ENCODE measurements at places on chromosomes 7 and 10.

DNA sequence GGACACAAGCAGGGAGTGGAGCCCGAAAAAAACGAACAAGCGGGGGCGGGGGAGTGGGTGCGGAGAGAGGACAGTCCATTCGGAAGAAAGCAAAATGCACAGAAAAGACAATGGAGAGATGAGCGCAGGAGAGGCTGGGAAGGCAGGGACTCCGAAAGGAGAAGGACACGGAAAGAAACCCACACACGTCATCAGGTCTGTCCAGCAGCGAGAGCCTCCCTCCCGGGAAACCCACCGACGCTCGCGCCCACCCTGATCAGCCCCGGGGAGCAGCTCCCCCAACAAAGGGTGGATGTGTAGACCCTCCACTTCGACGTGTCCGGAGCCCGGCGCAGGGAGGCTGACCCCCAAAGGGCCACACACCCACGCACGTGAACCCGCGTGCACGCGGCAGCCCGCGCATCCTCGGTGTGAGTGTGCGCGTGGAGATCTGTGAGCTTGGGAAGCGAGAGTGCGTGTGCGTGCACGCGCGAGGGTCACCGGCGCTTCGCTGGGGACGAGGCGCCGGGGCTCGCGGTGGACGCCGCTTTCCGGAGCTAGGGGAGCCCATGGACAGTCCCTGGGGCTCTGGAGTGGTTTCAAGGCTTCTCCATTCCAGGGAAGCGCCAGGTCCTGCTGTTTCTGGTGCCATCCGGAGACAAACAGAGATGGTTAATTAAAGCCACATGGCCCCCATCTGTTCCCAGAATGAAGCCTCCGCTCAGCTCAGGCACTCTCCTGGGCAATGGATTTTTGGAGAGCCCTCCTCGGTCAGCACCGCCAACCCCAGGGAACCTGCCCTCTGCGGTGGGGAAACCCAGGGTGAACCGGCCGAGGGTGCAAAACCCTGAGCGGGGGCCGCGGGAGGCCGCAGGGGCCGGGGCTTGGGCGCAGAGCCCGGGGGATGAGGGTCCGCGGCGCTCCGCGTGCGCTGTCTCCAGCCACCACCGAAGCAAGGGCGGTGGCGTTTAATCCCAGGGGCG lies 916 bp downstream of the LAMB1 start:
- no peak for DNase-seq

- no peak for DNase-seq
These were observed 233.6 kb downstream of the SNX13 start for GRCh38 chr7:17706734-17707133.

DNA sequence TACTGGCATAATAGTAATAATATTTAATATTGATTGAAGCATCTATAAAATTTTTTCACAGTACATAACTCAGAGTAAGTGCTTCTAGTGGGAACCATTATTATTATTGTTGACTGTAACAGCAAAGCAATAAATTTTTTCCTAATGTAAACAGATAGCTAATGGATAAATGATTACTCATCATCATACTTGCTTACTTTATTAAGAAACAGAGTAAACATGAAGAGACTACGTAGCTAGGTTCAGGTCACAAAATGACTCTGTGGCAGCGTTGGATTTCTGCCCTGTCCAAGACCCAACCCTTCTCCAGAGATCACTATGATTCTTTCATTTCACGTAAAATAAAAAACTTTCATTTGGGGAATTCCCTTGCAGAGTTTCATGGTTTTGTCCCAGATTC lies 8.3 kb upstream of the ABCB5 start:
- DNase-seq, result no peak

GRCh38 chr10:58065529-58065815 lies 202.2 kb downstream of the IPMK start:
- no peak for DNase-seq

DNA sequence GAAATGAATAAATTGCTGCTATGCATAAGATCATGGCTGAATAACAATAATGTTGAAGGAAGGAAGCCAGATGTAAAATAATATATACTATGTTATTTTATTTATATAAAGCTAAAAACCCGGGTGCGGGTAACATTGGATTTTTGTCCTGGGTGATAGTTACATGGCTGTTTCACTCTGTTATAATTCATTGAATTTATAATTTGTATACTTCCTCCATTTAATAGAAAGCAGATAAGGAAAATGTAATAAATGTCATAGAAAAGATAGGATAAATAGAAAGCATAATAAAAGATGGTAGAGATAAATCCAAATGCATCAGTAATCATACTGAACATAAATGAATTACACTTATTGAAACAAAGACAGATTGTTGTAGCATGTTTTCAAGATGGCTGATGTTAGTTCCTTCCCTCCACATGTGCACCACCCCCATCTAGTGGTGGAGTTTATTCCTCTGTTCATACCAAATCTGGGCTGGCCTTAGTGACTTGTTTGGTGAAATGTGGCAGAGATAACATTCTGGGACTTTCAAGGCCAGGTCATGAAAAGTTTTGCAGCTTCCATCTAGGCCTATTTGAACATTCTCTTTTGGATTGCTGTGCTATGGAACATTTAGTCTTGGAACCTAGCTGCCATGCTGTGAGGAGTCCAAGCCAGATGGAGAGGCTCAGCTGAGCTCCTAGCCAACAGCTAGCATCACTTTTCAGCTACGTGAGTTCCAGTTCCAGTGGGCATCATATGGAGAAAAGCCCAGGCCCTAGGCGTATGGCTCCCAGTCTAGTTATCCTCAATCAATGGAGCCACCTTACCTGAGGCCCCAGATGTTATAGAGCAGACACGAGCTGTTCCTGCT lies 46.9 kb downstream of the AHCYL2 start:
- no peak for DNase-seq

- DNase-seq, result no peak
These were observed 23.4 kb upstream of the HDAC9 start for GRCh38 chr7:18472161-18472483.

GRCh38 chr7:108239501-108240225 lies 109.5 kb upstream of the LAMB4 start:
- DNase-seq, result no peak

GRCh38 chr7:128115336-128115820 lies 84.1 kb upstream of the LRRC4 start:
- no peak for DNase-seq

DNA sequence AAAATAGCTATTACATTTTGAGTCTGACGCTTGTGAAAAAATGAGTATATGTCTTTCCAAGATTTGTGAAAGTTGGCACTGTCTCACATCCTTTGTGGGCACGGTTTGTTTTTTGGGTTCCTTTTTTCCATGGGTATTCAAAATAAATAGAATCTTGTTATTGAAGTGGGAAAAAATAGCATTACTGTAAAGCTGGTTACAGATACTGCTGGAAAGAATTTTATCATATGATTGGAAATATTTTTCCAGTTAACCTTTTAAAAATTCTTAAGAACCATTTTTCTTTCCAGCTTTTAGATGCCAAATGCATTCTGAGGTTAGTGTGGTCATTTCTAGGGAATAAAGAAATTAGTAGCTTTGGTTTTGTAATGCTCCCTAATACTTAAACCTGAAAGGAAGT lies 11.4 kb downstream of the NET1 start:
- no peak for DNase-seq

GRCh38 chr7:54827734-54828133 lies 68.7 kb upstream of the SEC61G start:
- DNase-seq, result no peak

DNA sequence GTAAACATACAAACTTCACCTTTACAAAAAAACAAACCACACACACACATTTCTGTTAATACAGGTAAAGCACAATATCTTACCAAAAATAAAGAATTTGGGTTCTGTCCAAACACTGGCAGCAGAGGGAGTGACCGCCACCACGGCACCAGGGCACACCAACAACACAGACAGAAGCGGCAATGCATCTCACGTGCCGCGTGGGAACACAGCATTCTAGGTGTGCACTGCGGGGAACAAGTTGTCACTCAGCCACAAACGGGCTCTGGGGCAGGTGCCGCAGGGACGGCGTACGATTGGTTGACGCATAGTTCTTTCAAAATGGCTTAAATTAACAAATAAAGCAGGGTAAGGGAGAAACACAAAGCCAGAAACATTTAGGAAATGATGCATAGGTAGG lies 22.3 kb downstream of the PDGFA start:
- DNase-seq, result no peak

DNA sequence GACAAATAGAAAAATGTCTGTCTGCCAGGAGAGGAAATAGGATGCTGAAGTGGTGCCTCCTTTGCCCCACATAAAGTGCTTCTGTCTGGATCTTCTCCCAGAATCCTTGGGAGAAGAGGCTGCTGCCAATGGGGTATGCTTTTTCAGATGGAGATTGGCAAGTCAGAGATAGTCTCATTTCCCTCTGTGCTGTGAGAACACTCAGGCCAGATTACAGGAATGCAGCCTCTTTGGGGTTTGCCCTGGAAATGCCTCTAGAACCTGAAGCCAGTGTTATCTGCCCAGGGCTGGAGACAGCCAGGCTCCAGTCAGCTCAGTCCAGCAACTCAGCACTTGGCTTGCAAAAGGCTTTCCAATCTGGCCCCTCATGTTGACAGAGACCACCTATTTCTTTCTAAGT lies 119.1 kb upstream of the PHYHIPL start:
- DNase-seq, result no peak

GRCh38 chr10:1278306-1278705 lies 222.1 kb downstream of the WDR37 start:
- DNase-seq, result no peak
